ENCODE measurements at places on chromosomes 16 and 17. TPM values are rescaled to one million over a fixed set of nuclear protein-coding genes. Genes with fewer than 3 reads are reported as not detected.

CLEC18A gene
- total RNA-seq = 2.2 TPM

- no peak for DNase-seq
- no peak overlapping the region for H3K4me3 ChIP-seq
- peaks cover 8% of the 10 kb centered on the region for H3K4me1 ChIP-seq
- no peak overlapping the region for H3K27ac ChIP-seq
- no peaks in the 10 kb centered on the region for H3K36me3 ChIP-seq
- no peaks in the 10 kb centered on the region for H3K27me3 ChIP-seq
Observed at GRCh38 chr17:3735515-3735914, 11.8 kb downstream of the HASPIN start.

DNA sequence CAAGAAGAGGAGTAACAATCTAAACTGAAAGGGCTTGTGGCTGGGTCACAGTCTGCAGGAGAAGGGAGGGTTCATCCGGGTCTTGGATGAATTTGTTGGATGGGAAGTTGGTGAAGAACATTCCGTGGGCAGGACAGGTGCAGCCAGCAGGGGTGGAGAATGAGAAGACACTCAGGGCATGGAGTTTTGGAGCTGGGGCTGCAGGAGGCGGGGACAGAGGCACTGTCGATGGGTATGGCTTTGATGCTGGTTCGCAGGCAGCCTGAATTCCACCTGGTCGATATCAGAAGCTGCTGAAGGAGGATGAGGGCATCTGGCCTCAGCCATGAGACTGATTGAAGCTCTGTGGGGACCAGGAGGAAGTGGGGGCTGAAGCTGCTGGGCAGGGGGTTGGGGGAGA is 36.1 kb upstream of the CBFA2T3 start:
- peaks cover 4% of the 10 kb centered on the region for H3K27me3 ChIP-seq
- DNase-seq = no peak
- H3K4me3 ChIP-seq = no peak overlapping the region
- no peaks in the 10 kb centered on the region for H3K36me3 ChIP-seq

DNA sequence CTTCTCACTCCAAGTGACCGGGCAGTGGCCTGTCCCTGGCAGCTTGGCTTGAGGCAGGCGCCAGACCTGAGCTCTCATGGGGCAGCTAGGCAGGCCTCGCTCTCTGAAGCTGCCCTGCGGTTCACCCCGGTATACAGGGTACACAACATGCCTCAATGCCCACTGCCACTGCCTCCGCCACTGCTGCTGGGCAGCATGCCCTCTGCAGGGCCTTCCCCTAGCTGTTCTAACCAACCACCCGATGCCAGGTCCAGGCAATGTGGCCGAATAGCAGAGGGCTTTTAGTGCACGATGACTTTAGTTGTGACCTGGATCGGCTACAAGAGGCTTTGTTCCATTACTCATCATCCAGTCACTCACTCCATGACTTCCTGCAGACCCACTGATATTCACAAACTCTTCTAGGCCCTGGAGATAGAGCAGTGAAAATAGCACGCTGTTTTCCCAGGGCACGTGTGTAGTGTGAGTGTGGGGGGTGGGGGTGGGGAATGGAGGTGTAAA is 19.7 kb downstream of the CDC42EP4 start:
- H3K4me3 ChIP-seq = no peak overlapping the region
- no peaks in the 10 kb centered on the region for H3K27me3 ChIP-seq
- H3K4me1 ChIP-seq = peaks cover 71% of the 10 kb centered on the region
- peak overlapping the region; percentile 85 for H3K27ac ChIP-seq
- H3K36me3 ChIP-seq = no peaks in the 10 kb centered on the region

SLC9A5 gene
- 1.4 TPM for total RNA-seq

GLIS2 gene
- total RNA-seq = 1.1 TPM

- no peak overlapping the region for H3K27ac ChIP-seq
- no peak for DNase-seq
Observed at GRCh38 chr17:8839410-8839935, 28.0 kb downstream of the PIK3R6 start.

- peak overlapping the region; percentile 22 for H3K27ac ChIP-seq
- H3K4me1 ChIP-seq = peaks cover 8% of the 10 kb centered on the region
- H3K4me3 ChIP-seq = no peak overlapping the region
- no peak for DNase-seq
- H3K27me3 ChIP-seq = no peaks in the 10 kb centered on the region
Observed at GRCh38 chr16:2226245-2226793, 2.9 kb downstream of the E4F1 start.

TBC1D3G gene
- total RNA-seq = not detected

DNA sequence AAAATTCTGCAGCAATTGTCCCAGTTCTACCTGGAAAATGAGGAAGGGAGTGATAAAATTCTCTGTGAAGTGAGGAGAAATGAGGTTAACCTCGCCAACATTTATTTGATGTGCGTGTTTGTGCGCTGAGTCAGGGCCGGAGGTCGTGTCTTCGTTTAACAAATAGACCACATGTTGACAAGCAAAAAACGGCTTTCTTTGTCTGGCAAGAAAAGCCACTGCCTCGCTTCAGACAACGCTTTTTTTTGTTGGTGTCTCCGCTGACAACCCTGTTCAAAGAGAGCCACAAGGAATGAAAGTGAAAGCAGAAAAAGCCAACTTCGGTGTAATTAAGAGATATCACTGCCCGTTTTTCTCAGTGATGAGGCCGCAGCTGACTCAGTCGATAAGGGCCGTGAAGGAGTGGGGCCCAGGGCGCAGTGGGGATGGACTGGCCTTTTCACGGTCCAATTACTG is 510.6 kb downstream of the CDH13 start:
- peak; percentile 18 for DNase-seq
- H3K27me3 ChIP-seq = no peaks in the 10 kb centered on the region
- peak overlapping the region; percentile 20 for H3K4me3 ChIP-seq
- H3K4me1 ChIP-seq = peaks cover 7% of the 10 kb centered on the region
- no peak overlapping the region for H3K27ac ChIP-seq

ANKS4B gene
- 44.9 TPM for total RNA-seq

CTRB2 gene
- not detected for total RNA-seq

HASPIN gene
- total RNA-seq = not detected

PKD1 gene
- 1,015 TPM for total RNA-seq

GRCh38 chr17:72724267-72724666 is 368.2 kb downstream of the SLC39A11 start:
- H3K4me1 ChIP-seq = no peaks in the 10 kb centered on the region
- no peak for DNase-seq
- no peak overlapping the region for H3K27ac ChIP-seq

SRCIN1 gene
- total RNA-seq = 5.2 TPM

DNA sequence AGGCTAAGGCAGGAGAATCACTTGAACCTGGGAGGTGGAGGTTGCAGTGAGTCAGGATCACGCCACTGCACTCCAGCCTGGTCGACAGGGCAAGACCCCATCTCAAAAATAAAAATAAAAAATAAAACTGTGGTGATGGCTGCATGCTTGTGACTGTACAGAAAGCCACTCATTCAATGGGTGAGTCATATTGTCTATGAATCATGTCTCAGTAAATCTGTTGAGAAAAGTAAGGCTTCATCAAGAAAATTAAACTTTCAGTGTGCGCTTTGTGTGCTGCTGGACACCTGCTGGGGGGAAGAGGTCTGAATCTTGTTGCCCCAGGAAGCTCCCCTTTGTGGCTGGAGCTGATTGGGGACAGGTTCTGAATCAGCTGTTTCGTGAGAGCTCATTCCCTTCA is 11.3 kb downstream of the NUBP1 start:
- no peaks in the 10 kb centered on the region for H3K4me1 ChIP-seq
- H3K36me3 ChIP-seq = no peaks in the 10 kb centered on the region
- no peaks in the 10 kb centered on the region for H3K27me3 ChIP-seq

- H3K4me3 ChIP-seq = no peak overlapping the region
- H3K36me3 ChIP-seq = no peaks in the 10 kb centered on the region
- DNase-seq = no peak
- peaks cover 2% of the 10 kb centered on the region for H3K4me1 ChIP-seq
- H3K27ac ChIP-seq = no peak overlapping the region
- H3K27me3 ChIP-seq = no peaks in the 10 kb centered on the region
Observed at GRCh38 chr16:77496934-77497333, 62.1 kb upstream of the ADAMTS18 start.

- H3K36me3 ChIP-seq = no peaks in the 10 kb centered on the region
- no peak overlapping the region for H3K27ac ChIP-seq
- H3K4me1 ChIP-seq = peaks cover 21% of the 10 kb centered on the region
Observed at GRCh38 chr17:48732688-48733629, 4.4 kb upstream of the HOXB13 start.

NEUROD2 gene
- not detected for total RNA-seq

DNA sequence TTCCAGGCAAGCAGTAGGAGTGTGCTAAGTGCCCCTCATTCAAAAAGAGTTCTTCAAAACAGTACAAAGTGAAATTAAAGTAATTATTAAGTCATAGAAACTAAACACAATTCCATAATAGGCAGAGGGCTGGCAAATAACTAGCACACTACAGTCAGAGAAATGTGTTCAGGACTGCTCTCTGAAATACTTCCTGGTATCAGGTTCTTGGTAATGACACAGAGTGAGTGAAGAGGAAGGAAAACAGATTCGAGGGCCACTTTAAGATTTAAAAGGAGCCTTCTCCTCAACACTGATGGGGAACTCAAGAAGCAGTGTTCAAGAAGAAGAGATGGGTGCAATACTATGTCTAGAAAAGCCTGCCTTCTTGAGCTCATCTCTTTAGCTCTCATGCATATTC is 139.2 kb downstream of the TOX3 start:
- no peaks in the 10 kb centered on the region for H3K4me1 ChIP-seq
- H3K4me3 ChIP-seq = no peak overlapping the region
- H3K27me3 ChIP-seq = no peaks in the 10 kb centered on the region
- H3K36me3 ChIP-seq = no peaks in the 10 kb centered on the region

DNA sequence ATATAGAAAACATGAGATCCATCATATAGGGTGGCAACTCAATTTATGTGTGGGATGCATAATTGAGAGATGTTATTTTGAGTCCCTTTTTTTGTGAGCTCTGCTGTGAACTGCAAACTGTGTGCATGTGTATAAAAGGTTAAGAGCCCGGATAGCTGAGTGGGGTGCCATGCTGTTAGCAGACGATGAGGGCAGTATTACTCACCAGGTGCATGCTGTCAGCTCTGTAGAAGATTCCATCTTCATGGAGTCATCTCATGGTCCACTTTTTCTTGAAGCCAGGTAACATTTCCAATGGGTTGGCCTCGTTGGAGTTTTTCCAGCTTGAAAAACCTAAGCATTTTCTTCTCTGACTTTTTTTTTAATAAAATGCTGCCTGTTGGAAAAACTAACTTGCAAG is 43.0 kb upstream of the RHBDL3 start:
- DNase-seq = no peak
- H3K4me3 ChIP-seq = no peak overlapping the region
- H3K4me1 ChIP-seq = no peaks in the 10 kb centered on the region
- H3K36me3 ChIP-seq = no peaks in the 10 kb centered on the region

SHBG gene
- 0.32 TPM for total RNA-seq

G6PC1 gene
- total RNA-seq = not detected

BIRC5 gene
- total RNA-seq = 7.9 TPM

DNA sequence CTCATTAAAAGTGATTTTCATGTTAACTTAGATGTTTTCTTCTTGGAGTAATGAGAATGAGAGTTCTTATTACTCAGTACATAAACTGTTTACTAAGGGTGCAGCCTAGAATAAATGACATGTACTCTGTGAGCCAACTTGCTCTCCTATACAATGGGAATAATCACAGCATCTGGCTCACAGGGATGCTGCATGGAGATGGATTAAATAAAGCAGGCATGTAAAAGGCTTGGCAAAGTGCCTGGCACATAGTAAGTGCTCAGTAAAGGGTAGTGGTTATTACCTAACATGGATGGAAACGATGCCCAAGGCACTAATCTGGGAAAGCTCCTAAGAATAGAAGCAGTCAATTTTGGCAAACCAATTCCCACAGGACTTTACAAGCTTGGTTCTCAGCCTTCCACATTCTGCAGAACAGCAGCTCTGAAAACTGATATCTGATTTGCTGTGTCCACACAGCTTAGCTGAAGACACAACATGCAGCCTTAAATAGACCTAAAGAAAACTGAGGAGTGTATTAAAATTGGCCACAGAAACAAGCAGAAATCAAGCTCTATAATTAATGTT is 176.1 kb downstream of the ABCC12 start:
- H3K4me3 ChIP-seq = no peak overlapping the region
- H3K27me3 ChIP-seq = no peaks in the 10 kb centered on the region
- DNase-seq = no peak
- no peaks in the 10 kb centered on the region for H3K36me3 ChIP-seq
- no peak overlapping the region for H3K27ac ChIP-seq

GPR142 gene
- 0.48 TPM for total RNA-seq

DNA sequence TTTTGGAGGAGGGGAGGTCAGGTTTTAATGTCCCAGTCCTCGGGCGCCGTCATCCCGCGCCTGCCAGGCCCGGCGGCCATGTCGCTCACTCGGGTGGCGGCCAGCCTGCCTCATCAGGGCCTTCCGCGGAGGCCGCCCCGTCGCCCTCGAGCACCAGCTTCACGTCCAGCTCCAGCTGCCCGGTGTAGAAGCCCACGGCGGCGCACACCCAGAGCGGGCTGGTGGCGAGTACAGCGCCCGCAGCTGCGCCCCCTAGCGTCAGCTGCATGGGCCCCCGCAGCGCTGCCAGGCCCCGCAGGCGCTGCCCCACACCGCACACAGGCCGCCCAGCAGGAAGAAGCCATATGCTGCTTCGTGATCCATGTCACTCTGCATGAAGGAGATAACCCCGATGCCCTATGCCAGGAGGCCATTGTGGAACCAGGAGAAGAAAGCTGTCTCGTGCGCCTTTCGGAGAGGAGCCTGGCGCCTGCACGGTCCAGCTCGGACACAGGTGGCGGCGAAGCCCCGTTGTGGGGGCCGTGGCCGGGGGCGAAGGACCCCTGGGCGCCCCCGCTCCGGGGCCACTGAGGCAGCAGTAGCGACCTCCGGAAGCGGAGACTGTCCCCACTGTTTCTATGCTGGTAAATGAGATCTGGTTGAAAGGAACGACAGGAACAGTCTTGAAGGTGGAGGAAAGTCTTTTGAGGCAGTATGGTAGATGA is 9.6 kb downstream of the AP2B1 start:
- peaks cover 2% of the 10 kb centered on the region for H3K36me3 ChIP-seq
- H3K4me3 ChIP-seq = no peak overlapping the region
- DNase-seq = no peak
- no peak overlapping the region for H3K27ac ChIP-seq
- no peaks in the 10 kb centered on the region for H3K27me3 ChIP-seq

DNA sequence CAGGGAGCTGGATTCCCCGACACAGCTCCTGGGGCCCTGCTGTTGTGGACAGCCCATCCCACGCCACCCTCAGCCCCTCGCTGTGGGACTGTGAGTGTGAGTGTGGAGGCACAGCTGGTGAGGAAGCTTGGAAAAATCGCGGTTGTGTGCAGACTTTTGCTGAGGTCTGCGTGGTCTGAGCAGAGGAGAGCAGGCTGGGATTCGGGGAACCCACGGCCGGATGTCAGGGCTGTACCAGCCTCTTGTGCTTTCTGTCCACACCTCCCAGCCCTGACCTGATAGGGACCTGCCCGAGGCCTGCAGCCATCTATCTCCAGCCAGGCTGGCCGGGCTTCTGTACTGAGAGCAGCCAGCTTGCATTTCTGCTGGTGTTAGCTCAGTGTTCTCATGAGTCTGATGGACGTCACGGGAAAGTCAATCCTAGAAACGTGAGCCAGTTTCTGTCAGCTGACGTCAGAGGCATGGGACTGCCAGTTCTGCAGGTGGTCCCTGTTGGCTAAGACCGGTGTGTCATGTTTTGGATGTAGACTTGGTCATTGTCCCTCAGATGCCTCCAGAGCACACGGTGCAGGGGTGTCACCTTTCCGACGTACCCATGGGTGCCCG is 72.8 kb upstream of the ZNF750 start:
- H3K27ac ChIP-seq = no peak overlapping the region
- H3K4me3 ChIP-seq = no peak overlapping the region
- no peaks in the 10 kb centered on the region for H3K4me1 ChIP-seq
- DNase-seq = no peak

GRCh38 chr17:63438092-63439051 is 7.7 kb downstream of the CYB561 start:
- H3K36me3 ChIP-seq = no peaks in the 10 kb centered on the region
- H3K27ac ChIP-seq = peak overlapping the region; percentile 35
- no peak overlapping the region for H3K4me3 ChIP-seq
- H3K27me3 ChIP-seq = no peaks in the 10 kb centered on the region
- H3K4me1 ChIP-seq = peaks cover 9% of the 10 kb centered on the region

Measured in transverse colon (tissue), 4 donors.